ENCODE measurements at places on chromosomes 16 and 17.

- no peak for DNase-seq
Measured at GRCh38 chr16:46972429-46973206, 856 bp downstream of the DNAJA2 start.

DNA sequence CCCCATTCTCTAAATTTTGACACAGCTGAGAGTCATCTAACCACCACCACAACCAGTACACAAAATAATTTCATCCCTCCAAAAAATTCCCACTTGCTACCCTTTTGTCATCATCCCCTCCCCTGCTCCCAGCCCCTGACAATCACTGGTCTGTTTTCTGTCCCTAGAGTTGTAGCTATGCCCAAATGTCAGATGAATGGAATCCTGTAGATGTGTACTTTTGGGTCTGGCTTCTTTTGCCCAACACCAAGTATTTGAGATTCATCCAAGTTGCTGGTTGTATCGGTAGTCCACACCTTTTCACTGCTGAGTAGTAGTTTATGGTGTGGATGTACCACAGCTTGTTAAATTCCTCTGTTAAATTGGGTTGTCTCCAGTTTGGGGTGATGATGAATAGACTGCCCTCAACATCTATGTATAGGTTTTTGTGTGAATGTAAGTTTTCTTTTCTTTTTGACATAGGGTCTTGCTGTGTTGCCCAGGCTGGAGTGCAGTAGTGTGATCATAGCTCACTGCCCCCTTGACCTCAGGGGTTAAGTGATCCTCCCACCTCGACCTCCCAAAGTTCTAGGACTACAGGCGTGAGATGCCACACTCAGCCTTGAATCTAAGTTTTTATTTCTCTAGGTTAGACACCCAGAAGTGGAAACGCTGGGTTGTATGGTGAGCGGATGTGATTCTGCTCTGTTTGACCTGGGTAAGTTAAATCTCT lies 14.6 kb upstream of the RMI2 start:
- no peak for DNase-seq

DNA sequence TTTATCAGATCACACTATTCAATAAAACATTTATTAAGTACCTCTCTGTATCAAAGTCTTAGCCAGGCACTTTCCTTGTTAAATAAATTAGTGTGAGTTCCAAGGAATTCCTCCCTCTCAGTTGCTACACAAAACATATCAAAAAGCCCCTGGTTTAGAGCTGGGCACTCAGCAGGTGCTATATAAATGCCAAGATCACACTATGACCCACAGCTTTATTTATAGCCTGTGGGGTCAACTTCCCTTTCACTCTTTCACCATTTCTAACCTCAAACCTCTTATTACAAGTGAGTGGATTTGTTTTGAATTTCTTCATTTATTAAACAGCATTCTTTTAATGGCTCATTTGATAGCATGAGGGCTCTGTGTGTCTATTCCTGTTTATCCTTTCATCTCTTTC lies 112.6 kb upstream of the MPHOSPH6 start:
- DNase-seq: no peak

GRCh38 chr17:63356337-63356757 lies 89.8 kb downstream of the CYB561 start:
- DNase-seq: peak; percentile 97

- DNase-seq: no peak
Measured at GRCh38 chr16:87131061-87131995, 185.9 kb downstream of the C16orf95 start.

- DNase-seq: no peak
Measured at GRCh38 chr16:24978370-24978914, 36.7 kb downstream of the ARHGAP17 start.

GRCh38 chr17:44397479-44398440 lies 8.3 kb upstream of the ITGA2B start:
- DNase-seq: no peak

GRCh38 chr16:85302018-85302847 lies 190.0 kb upstream of the CIBAR2 start:
- DNase-seq: no peak

DNA sequence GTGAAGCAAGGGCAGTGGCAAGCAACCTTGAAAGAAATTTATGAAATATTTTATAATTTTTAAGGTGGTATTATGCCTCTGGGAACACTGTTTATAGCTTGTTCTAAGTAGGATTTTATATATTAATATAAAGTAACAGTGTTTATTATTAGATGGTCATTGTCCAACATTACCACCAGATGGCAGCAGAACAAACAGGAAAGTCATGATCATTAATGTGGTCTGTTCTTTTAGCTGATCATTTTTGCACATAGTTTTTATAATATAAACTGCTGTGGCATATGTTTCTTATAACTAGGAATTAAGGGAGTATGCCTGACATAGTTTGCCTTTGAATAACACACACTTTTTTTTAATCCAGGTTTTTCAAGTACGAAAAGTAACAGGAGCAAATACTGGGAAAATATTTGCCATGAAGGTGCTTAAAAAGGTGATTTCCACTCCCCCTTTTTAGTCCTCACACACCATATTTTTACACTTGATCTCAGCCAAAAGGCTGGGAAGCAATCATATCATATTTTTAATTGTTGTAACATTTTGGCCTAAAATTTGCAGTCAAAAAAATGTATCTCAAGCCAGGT lies 21.4 kb downstream of the RPS6KB1 start:
- no peak for DNase-seq

DNA sequence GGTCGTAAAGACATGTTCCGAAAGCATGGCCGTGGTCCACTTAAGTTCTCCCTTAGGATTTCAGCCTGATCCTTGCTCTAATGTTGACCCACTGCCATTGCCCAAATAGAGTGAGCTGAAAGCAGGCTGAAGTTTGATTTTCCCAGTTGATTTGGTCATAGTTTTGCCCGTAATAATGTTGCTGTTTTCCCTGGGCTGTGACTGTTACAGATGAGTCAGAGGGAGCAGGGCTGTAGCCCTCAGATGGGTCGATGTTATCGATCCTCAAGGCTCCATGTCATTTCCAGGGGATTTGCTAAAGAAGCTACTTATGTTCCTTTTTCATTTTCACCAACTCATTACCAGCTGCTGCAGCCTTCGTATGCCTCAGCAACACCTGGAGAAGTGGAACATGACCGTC lies 169.0 kb upstream of the ZFHX3 start:
- DNase-seq: no peak

- peak; percentile 25 for DNase-seq
Measured at GRCh38 chr16:11297492-11298142, 16.5 kb upstream of the PRM1 start.

GRCh38 chr17:45131616-45132319 lies 547 bp downstream of the PLCD3 start:
- DNase-seq: no peak

DNA sequence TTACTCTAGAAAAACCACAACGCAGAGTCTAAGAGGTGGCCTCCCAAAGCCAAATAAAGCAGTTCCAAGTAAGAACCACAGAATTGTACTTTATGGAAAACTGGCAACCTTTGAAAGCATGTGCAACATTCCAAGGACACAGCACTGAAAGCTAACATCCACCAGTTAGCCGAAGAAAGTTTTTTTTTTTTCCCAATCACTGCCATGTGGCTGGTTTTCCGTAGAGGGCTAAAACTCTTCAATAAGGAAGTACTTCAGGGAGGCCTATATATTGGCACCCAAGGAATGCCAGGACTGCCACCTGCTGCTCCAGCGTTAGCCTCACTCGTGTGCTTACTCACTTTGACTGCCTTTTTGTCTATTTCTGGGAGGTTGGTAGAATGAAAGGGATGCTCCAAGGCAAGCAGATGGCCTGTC lies 25.2 kb downstream of the CEP95 start:
- peak; percentile 56 for DNase-seq

GRCh38 chr16:4613636-4614570 lies 785 bp downstream of the UBALD1 start:
- DNase-seq: no peak

DNA sequence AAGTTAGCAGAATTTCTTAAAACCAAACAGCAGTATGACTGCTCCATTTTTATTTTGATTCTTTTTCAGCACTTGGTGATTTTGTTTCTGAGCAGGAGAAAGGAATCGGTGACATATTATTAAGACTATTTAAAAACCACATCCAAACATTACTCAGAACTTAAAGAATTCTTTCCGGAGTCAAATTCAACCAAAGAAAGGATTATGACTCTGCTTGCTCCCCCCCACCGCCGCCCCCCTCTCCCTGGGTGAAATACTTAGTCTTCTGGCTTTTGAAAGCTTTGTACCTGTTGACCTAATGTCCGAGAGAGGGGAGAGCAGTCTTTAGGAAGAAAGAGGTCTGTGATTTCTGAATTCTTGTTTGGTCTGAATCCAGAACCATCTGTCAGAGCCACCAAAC lies 17.9 kb upstream of the COL1A1 start:
- DNase-seq: no peak

GRCh38 chr17:8835631-8836364 lies 31.7 kb downstream of the PIK3R6 start:
- DNase-seq: no peak

- DNase-seq: no peak
Measured at GRCh38 chr16:11039726-11040125, 95.4 kb downstream of the CLEC16A start.

DNA sequence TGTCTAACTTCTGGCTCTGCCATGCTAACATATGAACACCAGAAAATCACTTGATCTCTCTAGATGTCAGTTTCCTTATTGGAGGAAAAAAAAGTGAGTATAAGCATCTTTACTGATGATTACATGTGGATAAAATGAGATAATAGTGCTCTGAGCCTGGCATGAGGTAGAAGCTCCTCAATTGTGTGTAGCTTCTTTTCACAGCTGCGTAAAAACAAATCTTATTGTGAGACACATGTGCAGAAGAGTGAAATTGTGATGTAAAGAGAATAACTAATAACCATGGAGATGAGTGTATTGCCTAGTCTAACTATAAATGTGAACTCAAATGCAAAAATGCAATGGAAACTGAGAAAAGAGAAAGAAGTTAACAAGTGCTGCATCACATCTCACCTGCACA lies 44.7 kb downstream of the CDH11 start:
- DNase-seq: no peak

DNA sequence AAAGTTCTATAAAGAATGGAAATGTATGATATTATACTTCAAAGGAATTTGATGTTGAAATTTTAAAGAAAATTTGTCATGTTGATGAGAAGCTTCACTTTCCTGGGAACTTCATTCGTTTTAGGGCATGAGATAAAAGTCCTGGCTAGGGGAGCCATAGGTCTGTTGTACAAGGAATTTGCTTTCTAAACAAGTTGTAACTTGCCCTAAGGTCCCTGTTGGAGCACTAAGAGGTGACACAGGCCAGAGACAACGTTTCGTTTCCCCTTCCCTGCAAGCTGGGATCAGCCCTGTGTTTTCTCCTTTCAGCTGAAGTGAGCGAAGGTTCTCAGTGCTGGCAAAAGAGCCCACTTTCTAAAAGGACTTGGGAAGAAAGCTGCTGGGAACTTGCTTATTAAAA lies 16.6 kb downstream of the PLD6 start:
- no peak for DNase-seq

- no peak for DNase-seq
Measured at GRCh38 chr16:48538746-48539484, 71.1 kb downstream of the N4BP1 start.

- DNase-seq: no peak
Measured at GRCh38 chr17:17971431-17972125, 622 bp downstream of the TOM1L2 start.

- no peak for DNase-seq
Measured at GRCh38 chr16:4870138-4870671, 22.9 kb downstream of the UBN1 start.

GRCh38 chr16:27638833-27639560 lies 89.1 kb downstream of the KATNIP start:
- DNase-seq: no peak

- no peak for DNase-seq
Measured at GRCh38 chr17:27155866-27156265, 138.0 kb upstream of the WSB1 start.

GRCh38 chr17:70775679-70776078 lies 606.3 kb downstream of the KCNJ2 start:
- no peak for DNase-seq

DNA sequence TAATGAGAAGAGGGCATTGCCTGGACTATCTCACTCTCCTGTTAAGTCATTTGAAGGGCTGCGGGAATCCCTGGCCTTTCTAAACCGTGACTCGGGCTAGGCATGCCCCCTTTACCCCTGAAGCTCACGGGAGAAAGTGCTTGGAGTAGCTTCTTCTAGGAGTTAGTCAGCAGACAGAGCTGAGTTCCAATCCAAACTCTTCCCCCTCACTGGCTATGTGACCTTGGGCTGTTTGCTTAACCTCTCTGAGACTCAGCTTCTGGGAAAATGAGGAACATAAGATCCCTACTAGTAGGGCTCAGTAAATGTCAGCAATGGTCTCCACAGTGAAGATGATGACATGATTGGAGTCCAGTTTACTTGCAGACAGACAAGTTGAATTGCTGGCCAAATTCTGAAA lies 5.7 kb upstream of the B9D1 start:
- DNase-seq: no peak

DNA sequence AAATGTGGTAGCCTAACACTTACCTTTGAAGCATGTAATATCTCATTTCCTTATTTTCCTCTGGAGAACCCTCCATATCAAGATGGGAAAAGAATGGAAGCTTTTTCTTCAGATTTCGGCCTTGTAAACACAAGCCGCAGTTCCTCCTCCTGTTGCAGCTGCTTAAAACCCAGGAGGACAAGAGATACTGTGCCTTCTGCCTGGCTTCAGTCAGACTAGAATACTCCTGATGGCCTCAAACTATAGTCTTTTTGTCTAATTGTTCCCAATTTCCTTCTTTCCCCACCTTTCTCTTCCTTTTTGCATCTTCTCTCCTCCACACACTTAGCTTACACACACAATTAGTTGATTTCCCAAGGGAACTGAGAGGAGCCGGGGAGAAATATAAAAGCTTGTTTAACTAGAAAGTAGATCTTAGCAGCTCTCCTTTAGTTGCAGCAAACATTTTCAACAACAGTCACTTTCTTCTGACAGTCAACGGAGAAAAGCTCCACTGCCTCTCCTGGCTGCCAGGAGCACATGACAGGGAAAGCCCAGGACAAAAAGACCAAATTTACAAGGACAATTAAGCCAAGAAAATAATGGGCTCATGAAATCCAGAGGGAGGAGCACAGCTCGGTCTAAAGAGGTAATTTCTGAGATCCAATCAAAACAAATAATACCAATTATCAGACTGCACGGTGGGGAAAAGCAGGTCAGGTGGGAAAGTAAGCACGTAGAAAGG lies 76.4 kb upstream of the C17orf78 start:
- DNase-seq: no peak

DNA sequence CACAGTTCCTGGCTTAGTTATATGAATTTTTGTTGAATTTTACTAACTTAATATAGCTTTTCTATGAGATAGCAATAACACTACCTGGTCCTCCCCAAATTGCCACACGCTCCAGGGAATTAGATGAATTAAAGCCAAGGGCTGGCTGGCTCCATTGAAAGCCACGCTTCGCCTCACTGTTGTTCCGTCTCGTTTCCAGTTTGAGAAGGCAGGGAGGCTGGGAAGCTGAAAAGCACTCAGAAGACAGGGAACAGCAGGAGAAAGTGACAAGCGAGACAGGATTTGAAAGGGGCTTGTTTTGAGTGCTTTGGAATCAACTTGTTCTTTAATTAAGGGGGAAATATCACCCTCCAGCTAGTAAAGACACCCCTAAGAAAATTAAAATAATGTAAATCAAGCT lies 425.3 kb downstream of the CA10 start:
- DNase-seq: no peak

- DNase-seq: no peak
Measured at GRCh38 chr16:68700831-68701230, 36.3 kb upstream of the CDH1 start.

Data from AG09309 (cell line).